Activated naive CD4-positive, alpha-beta T cell treated with anti-CD3 and anti-CD28 coated beads, Interleukin-2, amount 50 U/mL, for 16 hours (primary cell): ENCODE measurements at places on chromosomes 5 and 9.

GRCh38 chr9:36818242-36818938 is 215.7 kb downstream of the PAX5 start:
- no peak for DNase-seq

DNA sequence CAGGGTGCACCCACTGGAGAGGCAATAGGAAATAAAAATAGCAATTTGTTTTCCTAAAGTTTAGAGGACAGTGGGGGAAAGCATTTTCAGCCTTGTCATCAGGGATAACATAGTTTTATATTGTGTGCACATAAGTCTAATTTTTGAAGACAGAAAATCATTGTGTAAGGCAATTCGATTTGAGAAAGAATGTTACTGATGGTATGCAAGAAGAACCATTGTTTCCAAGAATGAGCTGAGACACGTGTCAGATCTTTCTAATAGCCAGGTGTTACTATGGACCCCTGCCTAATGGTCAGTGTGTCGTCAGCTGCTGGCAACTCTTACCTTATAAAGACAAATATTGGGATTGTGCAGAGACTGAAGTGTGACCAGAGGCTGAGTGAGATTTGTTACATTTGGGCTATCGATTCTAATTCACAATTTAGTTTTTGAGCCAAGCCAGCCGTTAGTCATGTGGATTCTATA is 67.1 kb upstream of the PPP2R2B start:
- DNase-seq, result no peak

DNA sequence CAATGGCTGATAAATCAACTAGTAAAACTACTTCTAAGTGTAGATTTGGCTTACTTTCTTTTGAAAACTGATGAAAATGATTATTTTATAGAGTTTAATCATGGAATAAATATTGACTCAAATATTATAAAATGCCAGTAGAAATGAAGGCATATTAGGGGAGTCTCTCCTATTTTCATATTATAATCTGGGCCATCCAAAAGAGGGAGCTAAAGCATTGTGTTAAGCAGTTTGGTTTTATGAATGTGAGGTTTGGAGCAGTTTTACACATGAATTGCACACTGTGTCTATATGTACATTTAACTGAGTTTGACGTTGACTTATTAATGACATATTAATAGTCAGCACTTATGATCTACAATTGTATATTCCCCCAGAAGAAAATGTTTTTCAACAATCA is 17.4 kb downstream of the CDH9 start:
- DNase-seq, result no peak

DNA sequence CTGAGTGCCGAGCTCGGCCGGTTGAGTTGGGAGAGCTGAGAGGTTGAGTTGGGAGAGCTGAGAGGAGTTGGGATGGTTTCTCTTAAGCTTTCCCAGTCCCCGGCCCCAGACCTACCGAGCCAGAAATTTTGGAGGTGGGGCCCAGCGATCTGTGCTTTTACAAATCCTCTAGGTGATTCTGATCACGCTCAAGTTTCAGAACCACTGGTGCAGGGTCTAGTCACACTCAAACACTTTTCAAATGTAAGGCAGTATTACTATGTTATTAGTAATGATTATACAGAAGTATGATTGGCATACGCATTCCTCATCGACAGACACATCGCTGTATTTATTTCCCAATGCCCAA is 256 bp upstream of the CLINT1 start:
- no peak for DNase-seq

DNA sequence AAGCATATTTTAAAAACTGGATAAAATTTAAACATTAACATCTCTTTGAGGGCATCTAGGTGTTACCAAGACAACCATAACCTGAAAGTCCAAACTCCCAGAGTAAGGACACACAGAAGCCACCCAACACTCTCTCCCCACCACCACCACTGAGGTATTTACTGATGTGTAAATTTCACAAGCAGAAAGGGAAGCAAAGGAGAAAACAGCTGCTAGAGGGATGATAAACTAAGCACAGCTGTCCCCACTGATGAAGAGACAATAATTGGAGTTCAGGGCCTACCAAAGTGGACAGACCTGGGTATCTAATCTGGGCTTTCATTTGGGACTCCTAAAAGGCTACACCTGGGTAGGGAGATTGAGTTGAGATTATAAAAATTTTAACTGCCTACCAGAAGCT is 63.6 kb downstream of the FRMD3 start:
- DNase-seq, result no peak

DNA sequence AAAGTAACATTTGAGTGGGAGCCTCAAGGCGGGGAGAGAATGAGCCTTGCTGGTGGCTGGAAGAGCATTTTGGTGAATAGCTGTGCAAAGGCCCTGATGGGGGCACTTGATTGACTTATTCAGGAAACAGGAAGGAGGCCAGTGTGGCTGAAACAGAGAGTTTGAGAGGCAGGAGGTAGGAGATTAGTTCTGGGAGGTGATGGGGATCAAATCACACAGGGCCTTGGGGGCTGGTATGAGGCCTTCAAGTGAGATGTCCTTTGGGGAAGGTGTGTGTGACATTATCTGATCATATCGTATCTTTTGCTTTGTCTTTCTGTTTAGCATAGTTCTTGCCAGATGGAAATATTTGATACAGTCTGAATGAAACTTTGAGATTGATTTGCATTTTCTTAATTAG is 172.3 kb downstream of the TENT4A start:
- no peak for DNase-seq

- no peak for DNase-seq
Observed at GRCh38 chr5:79727451-79728355, 38.1 kb downstream of the CMYA5 start.

DNA sequence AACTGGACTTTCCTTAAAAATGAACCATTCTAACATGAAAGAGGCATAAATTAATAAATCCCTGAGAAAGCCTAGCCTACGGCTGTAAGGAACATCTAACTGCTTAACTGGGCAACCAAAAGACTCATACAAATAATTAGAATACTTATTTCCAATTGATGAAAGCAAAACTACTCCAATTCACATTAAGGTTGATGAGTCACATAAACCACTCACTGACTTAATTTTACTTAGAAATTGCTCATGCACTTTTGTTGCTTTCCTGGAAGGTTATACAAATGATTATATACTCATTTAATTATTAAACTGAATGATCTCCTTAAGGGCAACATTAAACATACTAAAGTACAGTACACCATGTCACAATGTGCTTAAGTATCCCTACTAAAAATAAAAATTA is 101.9 kb downstream of the NFIB start:
- no peak for DNase-seq

DNA sequence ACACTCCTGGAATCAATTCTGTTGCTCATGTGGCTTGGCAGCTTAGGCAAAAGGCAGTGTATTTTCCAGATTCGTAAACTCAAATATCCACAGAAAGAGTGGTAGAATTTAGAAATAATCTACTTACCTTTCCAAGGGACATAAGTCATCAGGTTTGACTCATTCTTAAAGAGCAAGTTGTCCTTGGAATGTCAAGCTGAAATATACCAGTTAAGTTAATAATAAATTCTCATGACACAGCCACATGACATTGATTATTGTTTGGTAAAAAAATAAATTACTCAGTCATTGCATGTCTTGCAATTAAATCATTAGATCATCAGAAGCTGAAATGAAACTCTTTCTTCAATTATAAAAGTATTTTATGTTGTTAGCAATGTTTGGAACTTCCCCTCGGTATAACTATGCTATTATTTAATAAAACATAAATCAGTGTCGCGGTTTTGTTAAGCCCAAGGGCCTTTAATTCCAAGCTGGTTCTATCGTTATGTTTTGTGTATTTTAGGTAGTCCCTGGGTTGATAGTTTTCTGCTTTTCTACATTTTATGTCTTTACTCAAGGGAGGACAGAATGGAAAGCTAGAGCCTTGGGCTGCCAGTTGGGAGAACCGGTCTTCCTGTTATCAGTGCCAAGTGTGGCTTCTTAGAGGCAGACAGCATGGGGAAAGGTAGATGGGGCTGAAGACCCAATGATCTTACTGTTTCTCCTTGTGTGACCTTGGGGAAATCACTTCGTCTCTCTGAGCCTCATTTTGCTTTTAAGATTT is 79.3 kb upstream of the PRLR start:
- DNase-seq, result no peak

DNA sequence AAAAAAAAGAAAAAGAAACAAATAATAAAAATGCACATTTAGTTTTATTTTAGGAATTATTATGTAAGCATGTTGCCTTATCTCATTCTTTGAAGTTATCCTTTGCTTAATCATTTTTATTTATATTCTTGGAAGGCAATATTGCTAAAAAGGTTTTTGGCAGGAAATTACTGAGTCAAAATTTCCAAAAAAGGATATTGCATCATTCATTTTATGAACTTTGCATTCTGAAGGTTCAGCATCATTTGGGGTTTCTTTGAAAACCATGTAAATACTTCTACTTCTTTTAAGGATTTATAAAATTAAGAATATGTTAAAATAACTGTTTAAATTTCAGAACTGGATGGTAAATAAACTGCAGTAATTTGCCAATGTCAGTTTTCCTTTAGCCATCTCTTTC is 94.2 kb upstream of the CTNND2 start:
- DNase-seq, result no peak

- DNase-seq, result no peak
Observed at GRCh38 chr9:86687788-86688187, 259.5 kb downstream of the GAS1 start.

DNA sequence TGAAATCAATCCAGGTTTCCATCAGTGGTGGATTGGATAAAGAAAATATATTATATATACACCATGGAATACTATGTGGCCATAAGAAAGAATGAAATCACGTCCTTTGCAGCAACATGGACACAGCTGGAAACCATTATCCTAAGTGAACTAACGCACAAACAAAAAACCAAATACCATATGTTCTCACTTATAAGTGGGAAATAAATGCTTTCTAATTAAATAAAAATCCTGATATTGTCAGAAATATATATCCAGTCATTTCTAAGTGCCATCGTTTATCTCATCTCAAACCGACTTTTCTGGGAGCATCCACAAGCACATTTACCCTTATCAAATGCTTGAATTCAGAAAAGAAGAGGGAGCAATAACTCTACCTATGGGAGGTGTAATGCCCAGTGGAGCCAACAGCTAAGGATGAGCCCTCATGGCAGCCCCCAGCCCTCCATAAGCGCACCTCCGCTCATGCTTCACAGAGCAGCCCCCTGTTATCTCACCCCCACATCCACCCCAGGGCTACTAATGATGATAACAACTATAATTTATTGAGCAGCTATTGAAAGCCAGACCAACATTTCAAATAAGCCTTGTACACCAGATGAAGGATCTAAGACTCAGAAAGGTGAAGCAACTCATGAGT is 101.7 kb upstream of the SPOCK1 start:
- DNase-seq, result no peak

DNA sequence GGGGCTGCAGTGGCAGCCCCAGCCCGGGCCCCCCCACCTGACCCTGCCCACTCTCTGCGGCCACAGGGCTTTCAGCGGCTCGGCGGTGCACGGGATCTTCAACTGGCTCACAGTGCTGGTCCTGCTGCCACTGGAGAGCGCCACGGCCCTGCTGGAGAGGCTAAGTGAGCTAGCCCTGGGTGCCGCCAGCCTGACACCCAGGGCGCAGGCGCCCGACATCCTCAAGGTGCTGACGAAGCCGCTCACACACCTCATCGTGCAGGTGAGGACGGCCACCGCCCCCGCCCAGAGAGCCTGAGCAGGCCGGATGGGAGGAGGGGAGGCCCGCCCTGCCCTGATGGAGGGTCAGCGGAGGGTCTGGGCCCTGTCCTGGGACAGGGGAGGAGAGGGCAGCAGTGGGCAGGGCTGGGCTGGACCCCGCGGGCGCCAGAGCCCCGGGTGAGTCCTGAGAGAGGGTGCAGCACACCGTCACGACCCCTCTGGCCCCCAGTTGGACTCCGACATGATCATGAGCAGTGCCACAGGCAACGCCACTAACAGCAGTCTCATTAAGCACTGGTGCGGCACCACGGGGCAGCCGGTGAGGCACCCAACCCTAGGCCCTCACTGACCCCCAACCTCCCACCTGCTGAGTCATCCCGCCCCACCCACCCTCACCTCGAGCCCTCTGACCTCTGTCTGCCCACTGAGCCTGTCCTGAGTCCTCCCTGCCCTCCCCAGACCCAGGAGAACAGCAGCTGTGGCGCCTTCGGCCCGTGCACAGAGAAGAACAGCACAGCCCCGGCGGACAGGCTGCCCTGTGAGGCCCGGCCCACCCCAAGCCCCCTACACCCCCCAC is 2.7 kb downstream of the SLC34A3 start:
- DNase-seq, result no peak

GRCh38 chr5:135249658-135250057 is 149.4 kb downstream of the MACROH2A1 start:
- DNase-seq, result no peak

GRCh38 chr9:32873131-32873530 is 89.8 kb downstream of the TMEM215 start:
- DNase-seq, result no peak

GRCh38 chr9:36140086-36141084 is 3.9 kb downstream of the GLIPR2 start:
- DNase-seq, result no peak

DNA sequence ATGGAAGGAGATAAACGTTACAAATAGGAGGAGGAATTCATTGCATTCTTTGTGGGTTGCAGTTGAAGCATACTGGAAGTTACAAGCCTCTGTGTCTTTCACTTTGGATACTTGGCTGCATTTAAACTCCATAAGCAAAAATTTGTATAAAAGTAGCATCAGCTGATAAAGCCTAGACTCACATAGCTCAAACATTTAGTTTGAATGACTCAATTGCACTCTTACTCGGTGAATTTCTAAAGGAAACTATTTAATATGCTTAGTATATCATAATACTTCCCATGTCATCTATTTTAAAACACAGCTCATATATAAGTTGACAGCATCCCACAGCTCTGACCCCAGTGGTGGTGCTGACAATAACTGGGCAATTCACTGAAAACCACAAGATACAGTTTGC is 596.6 kb upstream of the ZNF608 start:
- DNase-seq, result no peak

DNA sequence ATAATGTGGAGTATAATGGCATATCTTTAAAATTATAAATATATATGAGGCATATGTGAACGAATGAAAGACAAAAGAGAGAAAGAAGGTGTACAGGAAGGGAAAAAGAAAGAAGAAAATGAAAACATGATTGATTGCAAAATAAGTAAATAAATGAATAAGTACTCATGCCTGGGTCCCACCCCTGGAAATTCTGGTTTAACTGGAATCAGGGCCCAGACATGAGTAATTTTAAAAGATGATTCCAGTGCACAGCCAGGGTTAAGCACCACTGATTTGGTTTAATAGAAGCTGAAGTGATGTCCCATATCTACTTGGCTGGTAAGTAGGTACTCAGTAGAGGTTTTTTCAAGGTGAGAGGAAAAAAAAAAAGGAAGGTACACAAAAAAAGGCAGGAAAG is 34.0 kb upstream of the HOMER1 start:
- no peak for DNase-seq

GRCh38 chr9:112917987-112918362 is 27.3 kb upstream of the SLC46A2 start:
- no peak for DNase-seq

DNA sequence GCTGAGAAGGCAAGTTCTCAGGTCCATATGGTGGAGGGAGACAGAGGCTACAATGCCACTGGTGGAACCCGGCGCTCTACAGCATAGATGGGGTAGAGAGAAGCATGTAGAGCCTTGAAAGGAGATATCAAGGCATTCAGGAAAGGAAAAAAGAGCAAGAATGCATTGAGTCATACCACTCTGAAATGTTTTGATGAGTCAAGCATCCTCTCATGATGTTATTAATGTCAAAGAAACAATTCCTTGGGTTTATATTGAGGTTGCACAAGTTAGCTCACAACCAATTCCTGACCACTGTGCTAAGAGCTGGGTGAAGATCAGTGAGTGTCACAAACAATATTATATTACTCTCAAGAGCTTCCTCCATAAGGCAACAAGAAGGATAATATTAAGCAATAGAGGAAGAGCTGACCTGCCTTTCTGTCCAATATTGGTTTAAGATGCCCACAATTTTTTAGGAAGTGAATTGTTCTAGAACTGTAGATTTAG is 178.0 kb downstream of the RFK start:
- DNase-seq, result no peak
